ENCODE measurements at places on chromosomes 13 and 19.

DNA sequence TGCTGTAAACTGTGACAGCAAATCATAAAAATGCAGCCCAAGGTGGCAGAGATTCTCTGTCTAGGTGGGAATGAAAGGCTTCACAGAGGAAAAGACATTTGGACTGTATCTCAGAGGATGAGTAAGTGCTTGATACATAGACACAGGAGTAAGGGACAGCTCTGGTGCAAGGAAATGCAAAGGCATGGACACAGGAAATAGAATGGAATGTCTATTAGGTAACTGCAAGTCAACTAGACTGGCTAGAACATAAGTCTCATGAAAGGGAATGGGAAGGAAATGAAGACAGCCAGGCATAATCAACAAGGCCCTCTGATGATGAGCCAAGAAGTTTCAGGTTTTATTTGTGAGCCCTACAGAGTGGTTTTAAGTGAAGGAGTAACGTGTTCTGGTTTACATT, 321.7 kb downstream of the SUCLA2 start:
- no peak for DNase-seq

DNA sequence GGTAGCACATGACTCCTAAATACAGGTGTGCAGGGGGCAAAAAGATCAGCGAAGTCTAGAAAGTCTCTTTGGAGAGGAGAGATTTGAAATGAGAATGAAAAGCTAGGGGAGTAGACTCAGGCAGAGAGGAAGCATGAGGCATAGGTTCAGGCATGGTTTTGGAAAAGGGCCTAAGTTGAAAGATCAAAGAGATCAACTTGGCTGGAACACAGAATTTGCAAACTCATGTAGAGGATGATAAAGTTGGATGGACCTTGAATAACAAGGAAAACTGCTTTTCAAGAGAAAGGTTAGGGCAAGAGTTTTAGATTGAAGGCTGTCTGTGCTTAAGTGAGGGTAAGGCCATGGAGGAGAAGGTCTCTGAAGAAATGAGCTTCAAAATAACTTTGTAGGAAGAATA, 47.4 kb upstream of the UBAC2 start:
- no peak for DNase-seq

GRCh38 chr13:75372517-75372916, 109.5 kb downstream of the TBC1D4 start:
- DNase-seq, result no peak

- no peak for DNase-seq
These were observed 8.4 kb downstream of the MKNK2 start for GRCh38 chr19:2042485-2043250.

GRCh38 chr13:80871481-80871880, 530.6 kb upstream of the SPRY2 start:
- DNase-seq, result no peak

- DNase-seq, result peak; percentile 30
These were observed 30.3 kb downstream of the CRYL1 start for GRCh38 chr13:20495087-20496023.

DNA sequence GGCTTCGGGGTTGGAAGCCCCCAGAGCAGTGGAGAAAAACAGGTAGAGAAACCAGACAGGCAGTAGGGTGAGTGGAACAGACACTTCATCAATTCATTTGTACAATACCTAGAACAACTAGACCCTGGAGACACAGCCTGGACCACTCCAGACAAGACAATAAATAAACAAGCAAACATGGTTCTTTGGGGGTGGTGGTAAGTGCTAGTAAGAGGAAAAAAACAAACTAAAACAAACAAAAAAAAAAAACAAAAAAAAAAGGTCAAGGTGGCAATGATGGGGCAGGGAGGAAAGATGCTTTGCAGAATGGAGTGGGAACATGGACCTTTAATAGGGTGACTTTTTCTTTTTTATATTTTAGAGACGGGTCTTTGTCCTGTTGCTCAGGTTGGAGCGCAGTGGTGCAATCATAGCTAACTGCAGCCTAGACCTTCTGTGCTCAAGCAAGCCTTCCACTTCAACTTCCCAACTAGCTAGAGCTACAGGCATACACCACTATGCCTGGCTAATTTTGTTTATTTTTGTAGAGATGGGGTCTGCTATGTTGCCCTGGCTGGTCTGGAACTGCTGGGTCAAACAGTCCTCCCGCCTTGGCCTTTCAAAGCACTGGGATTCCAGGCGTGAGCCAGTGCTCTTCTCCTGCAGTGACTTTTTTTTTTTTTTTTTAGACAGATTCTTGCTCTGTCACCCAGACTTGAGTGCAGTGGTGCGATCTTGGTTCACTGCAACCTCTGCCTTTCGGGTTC, 3.1 kb downstream of the JUNB start:
- no peak for DNase-seq

GRCh38 chr13:52128714-52129700, at the start of gene NEK5:
NEK5 (minus strand) TSS chr13:52129073; CDS start chr13:52127482, 1,591 bp downstream.
- no peak for DNase-seq

DNA sequence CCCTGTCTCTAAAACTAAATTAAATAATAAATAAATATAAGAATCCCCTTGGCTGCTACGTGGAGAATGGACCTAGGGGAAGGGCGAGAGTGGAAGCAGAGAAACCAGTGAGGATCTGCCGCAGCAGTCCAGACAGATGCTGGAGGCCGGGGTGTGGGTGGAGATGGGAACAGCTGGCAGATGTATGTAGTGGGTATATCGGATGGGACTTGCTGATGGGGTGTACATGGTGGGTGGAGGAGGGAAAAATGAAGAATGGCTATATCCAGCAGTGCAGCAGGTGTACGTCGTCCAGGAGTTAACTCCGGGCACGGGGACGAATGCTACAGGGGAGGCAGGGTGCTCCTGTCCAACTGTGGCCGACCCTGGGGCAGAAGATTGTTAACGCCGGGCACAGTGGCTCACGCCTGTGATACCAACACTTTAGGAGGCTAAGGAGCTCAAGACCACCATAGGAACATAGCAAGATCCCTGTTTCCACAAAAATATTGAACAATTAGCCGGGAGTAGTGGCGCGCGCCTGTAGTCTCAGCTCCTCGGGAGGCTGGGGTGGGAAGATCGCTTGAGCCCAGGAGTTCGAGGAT, 654 bp downstream of the CEP89 start:
- DNase-seq, result no peak

GRCh38 chr13:94329754-94330551, 149.5 kb downstream of the DCT start:
- no peak for DNase-seq

DNA sequence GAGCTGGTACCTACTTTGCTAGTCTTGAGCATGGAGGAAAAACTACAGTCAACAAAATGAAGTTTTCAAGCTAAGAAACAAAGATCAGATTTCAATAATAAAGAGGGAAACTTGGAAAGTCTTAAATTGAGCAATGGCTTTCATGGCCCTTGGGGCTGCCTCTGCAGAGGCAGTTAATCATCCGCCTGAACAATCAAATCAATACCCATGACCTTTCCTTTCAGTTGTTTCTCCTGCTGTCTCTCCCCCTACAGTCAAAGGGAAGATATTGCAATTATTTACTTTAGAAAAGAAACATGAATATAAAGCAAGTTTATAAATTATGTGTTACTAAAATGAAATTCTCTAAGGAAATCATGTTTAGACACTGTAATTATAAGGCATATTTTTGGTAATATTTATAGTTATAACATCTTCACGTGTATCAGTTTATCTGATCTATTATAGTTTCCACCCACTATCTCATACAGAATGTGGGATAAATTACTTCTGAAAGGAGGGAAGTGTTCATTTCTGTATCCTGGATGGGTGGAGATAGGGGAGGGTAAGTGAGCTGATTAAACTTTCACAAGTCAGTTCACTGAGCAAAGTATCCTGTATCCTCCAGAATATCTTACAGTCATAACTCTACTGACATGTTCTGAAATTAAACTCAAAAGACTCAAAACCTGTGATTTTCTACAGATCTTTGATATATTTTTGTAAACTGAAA, 72.4 kb upstream of the TSC22D1 start:
- no peak for DNase-seq

- DNase-seq, result no peak
These were observed 22.3 kb downstream of the CEBPG start for GRCh38 chr19:33395561-33396550.

- no peak for DNase-seq
These were observed 304.7 kb downstream of the ENOX1 start for GRCh38 chr13:43482026-43482425.

GRCh38 chr13:35356572-35356971, 119.9 kb downstream of the MAB21L1 start:
- no peak for DNase-seq

- DNase-seq, result no peak
These were observed 977 bp upstream of the MAB21L1 start for GRCh38 chr13:35477386-35477946.

DNA sequence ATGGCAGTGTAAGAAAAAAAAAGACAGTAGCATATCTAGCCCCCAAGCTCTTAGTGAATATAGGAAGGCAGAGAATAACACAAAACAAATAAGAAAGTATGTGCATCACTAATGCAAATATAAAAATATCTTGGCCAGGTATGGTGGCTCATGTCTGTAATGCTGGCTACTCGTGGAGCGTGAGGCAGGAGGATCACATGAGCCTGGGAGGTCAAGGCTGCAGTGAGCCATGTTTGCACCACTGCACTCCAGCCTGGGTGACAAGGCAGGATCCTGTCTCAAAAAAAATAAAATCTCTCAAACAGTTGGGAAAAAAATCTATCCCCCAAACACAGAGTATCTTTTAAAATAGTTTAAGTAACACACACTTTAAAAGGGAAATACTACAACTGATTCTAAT, 17.4 kb downstream of the SPART start:
- no peak for DNase-seq

- DNase-seq, result no peak
These were observed 171.5 kb upstream of the SLITRK6 start for GRCh38 chr13:85970727-85971126.

DNA sequence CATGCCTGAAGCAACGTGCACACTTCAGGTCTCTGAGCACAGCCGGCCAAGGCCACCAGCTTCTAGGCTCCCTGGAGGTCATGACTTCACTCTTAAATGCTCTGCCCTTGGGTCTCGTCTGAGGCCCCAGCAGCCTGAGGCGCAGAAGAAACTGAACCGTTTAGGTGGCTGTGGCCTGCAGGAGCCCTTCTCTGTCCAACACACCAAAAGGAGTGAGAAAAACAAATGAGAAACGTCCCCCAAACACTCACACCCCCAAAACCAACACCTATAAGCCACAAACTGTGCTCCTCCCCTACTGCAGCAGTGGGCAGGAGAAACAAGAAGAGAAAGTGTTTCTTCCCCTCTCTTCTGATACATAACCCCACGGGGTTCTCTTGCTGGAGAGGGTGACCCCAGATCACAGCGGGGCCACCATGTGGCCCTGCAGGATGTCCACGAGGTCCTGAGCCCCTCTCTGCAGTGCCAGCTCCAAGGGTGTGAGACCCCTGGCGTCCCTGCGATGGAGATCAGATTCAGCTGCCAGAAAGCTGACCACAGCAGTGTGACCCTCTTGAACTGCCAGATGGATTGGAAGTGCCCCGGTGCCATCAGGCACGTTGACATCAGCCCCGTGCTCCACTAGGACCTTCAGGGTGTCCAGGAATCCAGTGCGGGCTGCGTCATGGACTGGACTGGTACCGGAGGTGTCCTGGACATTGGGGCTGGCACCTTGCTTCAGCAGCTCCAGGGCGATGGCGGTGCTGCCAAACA, 1.0 kb upstream of the KRI1 start:
- no peak for DNase-seq

DNA sequence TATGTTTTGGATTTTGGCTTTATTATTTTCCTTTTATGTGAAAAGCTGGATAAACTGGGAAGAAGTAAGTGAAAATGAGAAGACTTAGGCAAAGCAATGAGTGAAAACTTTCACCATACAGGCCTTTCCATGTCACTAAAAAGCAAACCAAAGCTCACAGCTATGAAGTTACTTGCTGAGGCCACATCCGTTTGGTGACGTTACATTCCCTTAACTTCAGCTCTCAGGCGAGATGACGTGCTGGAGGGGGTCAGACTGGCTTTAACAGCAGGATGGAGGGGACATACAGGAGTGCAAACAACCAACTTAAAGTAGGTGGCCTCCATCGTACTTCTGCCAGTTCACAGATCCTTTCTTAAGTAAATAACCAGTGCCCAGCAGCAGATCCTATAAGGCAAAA, 522.3 kb downstream of the MYO16 start:
- no peak for DNase-seq

DNA sequence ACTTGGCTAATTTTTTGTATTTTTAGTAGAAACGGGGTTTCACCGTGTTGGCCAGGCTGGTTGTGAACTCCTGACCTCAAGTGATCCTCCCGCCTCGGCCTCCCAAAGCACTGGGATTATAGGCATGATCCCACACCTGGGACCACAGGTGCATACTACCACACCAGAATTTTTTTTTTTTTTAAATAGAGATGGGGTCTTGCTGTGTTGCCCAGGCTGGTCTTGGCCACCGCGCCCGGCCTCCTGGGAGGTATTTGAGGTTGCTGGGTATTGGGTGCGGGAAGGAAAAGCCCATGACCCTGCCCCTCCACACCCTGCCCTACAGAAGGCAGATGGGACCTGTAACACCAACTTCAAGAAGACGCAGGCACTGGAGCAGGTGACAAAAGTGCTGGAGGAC, 13.6 kb downstream of the ACTMAP start:
- no peak for DNase-seq

GRCh38 chr19:23771316-23771715, 12.6 kb upstream of the ZNF681 start:
- DNase-seq, result no peak

DNA sequence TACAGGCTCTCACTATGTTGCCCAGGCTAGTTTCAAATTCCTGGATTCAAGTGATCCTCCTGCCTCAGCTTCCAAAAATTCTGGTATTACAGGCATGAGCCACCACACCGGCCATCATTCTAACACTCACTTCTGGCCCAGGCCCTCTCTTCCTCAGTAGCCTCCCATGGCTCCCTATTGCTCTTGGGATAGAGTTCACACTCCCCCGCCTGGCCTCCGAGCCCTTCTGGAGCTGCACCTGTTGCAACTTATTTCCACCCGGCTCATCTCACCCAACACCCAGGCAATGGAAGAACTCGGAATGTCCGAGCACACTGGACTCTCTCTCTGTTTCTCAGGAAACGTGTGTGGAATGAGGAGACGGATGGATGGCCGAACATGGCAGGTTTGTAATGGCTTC, 9.0 kb upstream of the SBK3 start:
- no peak for DNase-seq

- no peak for DNase-seq
These were observed 244.4 kb upstream of the MAB21L1 start for GRCh38 chr13:35720690-35721554.

- DNase-seq, result no peak
These were observed 3.2 kb downstream of the MAG start for GRCh38 chr19:35294859-35295791.

GRCh38 chr13:59472134-59472533, 691.6 kb downstream of the DIAPH3 start:
- no peak for DNase-seq

- no peak for DNase-seq
These were observed 8.2 kb upstream of the UPK1A start for GRCh38 chr19:35657904-35658700.

GRCh38 chr13:101946401-101946800, 455.4 kb downstream of the FGF14 start:
- DNase-seq, result no peak

GRCh38 chr19:1882089-1882785, 3.1 kb downstream of the ABHD17A start:
- DNase-seq, result no peak
